NCI-H2081 treated with DMSO at 0.1 percent for 48 hours (cell line): ENCODE measurements at places on chromosomes 4 and X.

DNA sequence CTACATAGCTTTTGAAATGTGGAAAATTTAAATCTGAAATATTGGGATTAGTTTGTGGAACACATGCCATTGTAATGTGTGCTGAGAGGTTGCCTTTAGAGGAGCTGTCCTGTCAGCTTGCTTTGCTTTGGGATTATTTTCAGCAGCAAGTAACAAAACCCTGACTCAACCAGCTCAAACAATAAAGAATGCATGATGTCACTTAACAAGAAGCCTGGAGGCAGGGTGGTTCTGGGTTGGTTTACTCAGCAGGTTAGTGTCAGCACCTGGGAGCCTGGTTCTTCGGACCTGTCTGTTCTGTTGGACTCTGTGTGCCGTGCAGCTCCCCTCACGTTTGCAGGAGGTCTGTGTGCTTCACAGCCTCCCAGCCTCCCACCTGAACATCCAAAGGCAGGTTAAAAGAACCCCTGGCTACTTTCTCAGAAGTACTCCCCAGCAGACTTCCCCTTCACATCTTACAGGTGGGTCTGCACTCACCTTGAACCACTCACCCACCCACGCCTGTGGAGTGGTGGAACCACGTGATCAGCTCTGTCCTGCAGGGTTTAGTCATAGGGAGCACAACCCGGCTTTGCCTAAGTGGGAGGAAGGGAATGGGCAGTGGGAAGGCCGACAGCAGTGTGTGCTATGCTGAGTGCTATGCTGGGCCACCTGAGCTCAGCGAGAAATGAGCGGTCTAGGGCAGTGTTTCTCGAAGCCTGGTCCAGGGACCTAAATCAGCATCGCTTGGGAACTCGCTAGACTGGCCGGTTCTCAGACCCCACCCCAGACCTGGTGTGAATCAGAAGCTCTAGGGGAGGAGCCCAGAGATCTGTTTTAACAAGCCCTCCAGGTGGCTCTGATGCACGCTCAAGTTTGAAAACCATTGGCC, 20.4 kb downstream of the TMEM131L start:
- DNase-seq: no peak

DNA sequence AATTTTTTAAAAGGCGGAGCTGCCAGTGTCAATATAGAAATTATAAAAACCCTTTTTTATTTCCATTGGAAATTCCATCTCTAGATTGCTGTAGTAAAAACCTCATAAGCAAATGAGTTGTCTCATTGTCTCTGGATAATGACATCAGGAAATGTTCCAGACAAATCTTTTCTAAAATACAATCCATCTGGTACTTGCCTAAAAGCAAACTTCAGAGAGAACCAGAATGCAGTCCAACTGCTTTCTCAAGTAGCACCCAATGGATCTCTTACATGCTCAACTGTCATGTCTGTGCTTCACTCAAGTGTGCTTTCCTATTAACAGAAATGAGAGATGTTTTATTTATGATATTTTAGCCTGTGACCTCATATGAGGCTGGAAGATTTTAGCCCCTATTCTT, 399.6 kb upstream of the NDST3 start:
- no peak for DNase-seq

DNA sequence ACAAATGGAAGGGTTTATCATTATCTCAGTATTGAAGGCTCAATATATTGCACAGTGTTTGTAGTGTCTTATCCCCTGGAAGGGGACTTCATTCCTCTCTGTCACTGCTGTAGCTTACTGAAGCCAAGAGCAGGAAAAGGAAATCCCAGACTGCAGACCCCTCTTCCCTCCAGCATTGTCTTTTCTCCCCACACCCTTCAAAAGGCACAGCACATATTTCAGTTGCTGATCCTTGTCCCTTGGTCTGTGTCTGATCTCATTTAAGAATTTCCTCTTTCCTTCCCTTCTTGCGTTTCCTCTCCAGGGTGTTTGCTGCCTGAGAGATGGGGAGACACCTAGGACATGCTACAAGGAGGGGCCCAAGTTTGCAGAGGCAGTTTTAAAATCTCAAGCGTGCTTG, 40.1 kb downstream of the STIM2 start:
- DNase-seq: no peak

DNA sequence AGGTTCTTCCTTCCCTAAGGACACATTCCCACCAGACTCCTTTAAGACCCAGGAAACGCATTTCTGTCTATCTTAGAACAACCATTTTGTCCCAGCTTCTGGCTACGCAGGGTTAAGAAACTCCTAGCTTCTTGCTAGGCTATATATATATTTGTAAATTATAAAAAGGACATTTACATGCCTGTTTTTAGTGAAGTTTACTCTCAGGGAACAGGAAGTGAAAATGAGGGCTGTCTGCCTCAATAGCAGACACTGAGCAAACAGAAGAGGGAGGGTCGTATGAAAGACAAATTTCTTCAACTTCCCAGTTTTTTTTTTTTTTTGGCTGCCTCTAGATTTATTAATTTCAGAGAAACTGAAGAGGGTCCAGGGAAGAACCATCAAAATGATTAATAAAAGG, 9.3 kb upstream of the FRMPD3 start:
- DNase-seq: no peak

DNA sequence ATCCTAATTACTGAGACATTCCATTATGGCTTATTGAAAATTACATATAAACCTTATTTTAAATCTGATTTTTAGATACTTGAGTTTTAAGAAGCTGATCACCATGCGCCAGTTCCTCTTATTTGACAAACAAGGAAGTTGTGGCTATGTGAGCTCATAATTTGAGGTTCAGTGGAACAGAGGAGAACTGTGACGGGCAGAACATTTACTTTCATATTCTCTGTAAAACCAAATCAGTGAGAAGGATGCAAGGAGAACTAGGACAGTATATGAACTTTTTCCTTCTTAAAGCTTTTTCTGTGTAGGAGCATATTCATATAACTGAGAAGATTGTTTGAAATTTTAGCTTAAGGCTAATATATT, 25.3 kb downstream of the STIM2 start:
- DNase-seq: no peak

- no peak for DNase-seq
These were observed 3.5 kb downstream of the ASMTL start for GRCh38 chrX:1449036-1449822.

GRCh38 chrX:56233682-56234081, 1.5 kb downstream of the KLF8 start:
- DNase-seq: no peak

DNA sequence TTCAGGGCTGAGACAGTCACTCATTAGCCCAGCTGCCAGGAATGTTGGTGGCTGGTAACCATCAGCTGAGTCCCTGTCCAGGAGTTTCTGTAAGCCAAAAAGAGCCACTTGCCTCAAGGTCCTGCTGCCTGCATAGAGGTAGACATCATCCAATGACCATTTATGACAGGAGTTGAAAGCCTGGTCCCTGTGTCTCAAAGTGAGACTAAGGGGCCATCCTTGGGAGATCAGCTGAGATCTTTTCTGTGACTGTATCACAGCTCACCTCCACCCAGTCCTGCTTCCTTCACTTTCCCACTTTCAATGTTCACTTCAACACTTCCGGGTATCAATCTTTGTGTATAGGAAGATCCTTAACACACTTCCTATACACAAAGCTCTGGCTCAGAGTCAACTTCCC, 28.4 kb upstream of the MAOA start:
- DNase-seq: no peak

DNA sequence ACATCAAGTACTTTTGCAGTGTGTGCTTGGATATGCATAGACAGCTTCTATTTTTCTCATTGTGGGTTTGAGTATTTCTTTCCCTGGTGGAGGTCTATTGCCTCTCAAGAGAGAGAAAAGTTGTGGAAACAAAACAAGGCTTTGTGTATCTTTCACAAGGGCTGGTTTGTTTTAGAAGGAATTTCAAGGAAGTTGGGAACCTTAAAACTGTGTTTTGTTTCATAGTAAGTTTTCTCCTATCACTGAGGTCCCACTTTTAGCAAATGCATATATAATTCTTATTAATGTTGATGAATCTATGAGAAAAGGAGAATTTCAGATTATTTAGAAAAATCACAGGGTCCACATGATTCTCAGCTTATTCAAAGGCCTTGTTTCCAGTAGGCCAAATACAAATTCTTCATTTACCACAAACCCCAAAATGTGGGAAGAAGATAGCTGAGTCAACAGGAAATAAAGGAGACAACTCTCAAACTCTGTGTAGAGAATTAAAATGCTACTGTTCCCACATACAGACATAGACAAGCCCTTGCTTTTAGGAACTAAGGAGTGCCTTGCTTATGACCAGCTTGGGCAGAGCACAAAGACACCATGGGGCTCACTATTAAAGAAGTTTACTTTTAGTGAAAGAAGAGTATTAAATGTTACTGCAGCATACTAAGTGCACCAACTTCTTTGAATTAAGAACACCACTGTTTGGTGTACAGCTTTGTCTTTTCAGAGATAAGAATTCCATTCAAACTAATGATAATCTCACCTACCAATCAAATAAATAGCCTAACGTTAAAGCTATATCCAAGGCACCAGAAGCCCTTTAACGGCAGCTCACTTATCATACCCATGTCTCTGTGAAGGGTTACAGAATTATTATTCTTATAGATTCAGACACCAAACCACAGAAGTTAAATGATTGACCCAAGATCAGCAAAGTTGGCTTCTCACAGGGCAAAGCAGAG, 177.4 kb upstream of the LEF1 start:
- DNase-seq: no peak

- no peak for DNase-seq
These were observed at the start of gene SLC16A2 for GRCh38 chrX:74421036-74421739. Gene SLC16A2, plus strand, starts transcription at chrX:74421493. Its CDS starts 145 bp downstream, at chrX:74421638.

GRCh38 chrX:2533424-2533823, 32.6 kb upstream of the DHRSX start:
- no peak for DNase-seq

- DNase-seq: no peak
These were observed 38.8 kb downstream of the GAB1 start for GRCh38 chr4:143375326-143376073.

DNA sequence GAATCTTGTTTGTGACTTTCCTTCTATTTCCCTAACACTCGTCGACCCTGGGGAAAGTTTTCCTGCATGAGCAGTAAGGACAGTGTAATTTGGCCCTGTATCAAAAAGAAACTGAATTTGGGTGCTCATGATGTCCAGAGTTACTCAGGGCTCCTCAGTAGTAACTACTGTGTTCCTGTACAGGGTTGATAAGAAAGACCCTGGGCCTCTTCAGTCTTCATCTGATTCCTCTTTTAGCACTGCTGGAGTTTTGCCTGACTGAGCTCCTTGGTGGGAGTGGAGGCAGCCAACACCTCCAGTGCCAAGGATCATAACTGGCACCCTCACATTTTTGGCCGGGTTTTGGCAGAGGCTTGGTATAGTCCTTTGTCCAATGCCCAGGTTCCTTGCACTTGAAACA, 7.1 kb upstream of the AREG start:
- no peak for DNase-seq

- no peak for DNase-seq
These were observed 608.1 kb upstream of the AADAT start for GRCh38 chr4:170697845-170698244.

- no peak for DNase-seq
These were observed 95.2 kb upstream of the DKK2 start for GRCh38 chr4:107131295-107131694.

GRCh38 chrX:64842492-64842891, 133.8 kb downstream of the ZC4H2 start:
- DNase-seq: no peak

GRCh38 chrX:108199691-108200090, 108.1 kb downstream of the ATG4A start:
- peak; percentile 37 for DNase-seq

DNA sequence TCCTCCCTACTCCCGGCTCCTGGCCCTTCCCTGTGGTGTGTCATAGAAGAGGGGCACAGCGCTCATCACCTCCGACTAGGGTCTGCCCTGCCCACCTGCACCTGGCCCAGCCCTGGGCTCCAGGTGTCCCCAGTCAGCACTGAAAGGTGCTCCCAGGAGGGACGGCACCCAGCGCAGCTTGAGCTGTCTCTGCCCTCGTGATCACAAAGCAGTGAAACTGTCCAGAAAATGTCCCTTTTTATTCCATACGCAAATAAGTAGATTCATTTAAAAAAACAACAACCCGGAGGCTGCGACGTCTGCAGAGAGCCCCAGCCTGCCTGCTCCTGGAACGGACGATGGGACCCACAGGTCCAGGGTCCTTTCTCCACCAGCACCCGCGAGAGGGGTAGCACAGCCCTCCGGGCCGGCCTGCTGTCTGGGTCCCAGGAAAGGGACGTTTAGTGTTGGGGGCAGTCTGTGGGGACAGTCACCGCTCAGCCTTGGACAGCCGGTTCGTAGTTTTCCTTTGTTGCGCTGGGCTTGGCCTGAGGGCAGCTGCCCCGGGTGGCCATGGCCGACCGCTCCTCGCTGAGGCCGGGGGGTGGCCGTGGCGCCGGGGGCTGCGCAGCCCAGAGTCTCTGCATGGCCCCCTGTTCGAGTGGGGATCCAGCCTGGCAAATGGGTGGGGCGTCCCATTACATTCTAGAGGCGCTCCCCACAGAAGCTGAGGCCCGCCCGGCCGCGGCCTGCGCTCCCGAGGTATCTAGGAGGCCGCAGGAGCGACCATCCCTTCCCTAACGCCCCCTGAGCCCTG, 4.6 kb downstream of the HMX1 start:
- DNase-seq: no peak

DNA sequence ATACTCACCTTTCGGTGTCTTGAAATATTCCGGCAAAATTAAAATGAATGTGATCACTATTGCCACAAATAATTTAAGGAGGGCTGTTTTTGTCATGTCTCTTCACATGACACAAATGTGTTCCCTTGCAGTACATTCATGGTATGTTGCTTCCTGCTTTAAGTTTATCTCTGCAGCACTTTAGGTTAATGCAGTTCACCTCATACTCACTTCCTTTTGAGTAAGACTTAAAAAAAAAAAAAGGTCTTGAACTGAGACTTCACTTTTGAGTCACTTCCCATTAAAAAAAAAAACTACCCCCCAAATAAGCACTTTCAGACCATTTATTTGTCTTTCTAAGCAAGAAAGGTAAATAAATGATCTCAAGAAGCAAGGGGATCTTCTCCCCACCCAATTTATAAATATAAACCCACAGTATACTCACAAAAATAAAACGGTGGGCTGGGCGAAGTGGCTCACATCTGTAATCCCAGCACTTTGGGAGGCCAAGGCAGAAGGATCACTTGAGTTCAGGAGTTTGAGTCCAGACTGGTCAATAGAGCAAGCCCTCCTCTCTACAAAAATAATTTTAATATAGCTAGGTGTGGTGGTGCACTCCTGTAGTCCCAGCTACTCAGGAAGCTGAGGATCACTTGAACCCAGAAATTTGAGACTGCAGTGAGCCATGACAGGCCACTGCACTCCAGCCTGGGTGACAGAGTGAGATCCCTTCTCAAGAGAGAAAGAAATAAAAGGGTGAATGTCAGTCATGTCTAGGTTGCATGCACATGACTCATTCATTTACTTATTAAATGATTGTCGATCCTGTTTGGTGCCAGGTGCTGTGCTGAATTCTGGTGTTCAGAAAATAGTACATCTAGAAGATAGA, at the start of gene TMEM156:
TMEM156 (minus strand) TSS at position 192 of the 868 bp plus-strand sequence; CDS start at position 96, 96 bp downstream.
- no peak for DNase-seq

- no peak for DNase-seq
These were observed 38.5 kb downstream of the MAGEB5 start for GRCh38 chrX:26254436-26254835.

GRCh38 chr4:54683616-54684346, 26.0 kb downstream of the KIT start:
- DNase-seq: no peak
